Stimulated activated CD4-positive, alpha-beta T cell treated with anti-CD3 and anti-CD28 coated beads, Interleukin-1b, Interleukin-23, amount 100 ng/mL, for 24 hours (primary cell): ENCODE measurements at places on chromosomes 7 and 10.
A peak's percentile ranks its signal among the peaks of the same experiment; 100 is the strongest.

GRCh38 chr10:132257271-132257670 lies 50.5 kb downstream of the STK32C start:
- no peak for DNase-seq

DNA sequence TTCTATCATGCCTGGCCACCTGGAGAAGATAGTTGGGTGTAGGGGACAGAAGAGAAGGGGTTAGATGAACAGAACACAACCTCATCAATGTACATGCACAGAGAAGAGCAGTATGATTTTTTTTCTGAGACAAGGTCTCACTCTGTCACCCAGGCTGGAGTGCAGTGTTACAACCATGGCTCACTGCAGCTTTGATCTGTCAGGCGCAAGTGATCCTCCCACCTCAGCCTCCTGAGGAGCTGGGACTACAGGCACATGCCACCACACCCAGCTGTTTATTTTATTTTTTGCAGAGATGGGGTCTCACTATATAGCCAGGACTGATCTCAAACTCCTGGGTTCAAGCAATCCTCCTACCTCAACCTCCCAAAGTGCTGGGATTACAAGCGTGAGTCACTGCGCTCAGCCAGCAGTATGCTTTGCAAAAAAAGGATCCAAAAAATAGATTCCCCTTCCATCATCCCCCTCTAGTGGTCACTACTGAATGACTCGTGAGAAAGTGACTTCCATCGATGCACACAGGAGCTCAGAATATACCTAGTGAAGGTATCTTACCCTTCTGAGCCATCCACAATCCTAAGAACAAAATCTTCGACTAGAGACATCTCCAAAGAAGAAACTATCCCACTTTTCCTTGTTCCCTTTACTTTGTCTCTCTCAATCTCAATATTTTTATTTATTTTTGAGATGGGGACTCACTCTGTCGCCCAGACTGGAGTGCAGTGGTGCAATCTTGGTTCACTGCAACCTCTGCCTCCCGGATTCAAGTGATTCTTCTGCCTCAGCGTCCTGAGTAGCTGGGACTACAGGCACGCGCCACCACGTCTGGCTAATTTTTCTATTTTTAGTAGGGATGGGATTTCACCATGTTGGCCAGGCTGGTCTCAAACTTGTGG lies 21.0 kb downstream of the ZCWPW1 start:
- DNase-seq, result no peak

- DNase-seq, result no peak
These were observed 18.0 kb upstream of the TBXAS1 start for GRCh38 chr7:139811066-139811465.

GRCh38 chr7:2931034-2931415 lies 86.9 kb upstream of the GNA12 start:
- no peak for DNase-seq

DNA sequence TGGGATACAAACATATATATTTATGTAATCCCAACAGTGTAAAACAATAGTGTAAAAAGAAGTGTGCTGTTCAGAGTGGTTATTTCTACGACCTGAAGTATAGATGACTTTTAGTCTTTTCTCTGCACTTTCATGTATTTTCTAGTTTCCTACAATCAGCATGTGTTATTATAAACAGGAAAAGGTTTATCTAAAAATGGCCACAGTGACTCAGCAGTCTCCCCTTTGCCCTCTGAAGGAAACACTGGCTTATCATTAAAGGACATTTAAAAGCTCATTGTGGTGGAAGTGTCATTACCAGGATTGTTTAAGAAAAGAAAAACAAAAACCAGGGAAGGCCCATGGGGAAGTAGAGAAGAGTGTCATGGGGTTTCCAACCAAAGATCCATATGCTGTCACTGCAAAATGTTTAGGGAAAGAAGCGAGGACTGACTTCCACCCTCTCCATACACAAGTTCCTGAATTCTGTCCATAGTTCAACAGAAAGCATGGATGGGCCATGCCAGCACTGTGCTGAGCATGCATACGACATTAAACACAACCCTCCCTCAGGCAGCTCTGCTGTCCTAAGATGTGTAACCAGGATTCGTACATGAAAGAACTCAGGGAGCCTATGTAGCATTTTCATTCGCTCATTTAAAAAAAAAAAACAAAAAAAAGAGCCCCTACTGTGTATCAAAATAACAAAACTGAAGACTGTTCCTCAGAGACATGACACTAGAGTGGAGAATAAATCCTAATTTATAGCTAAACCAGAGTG lies 10.2 kb downstream of the CYREN start:
- DNase-seq, result no peak

DNA sequence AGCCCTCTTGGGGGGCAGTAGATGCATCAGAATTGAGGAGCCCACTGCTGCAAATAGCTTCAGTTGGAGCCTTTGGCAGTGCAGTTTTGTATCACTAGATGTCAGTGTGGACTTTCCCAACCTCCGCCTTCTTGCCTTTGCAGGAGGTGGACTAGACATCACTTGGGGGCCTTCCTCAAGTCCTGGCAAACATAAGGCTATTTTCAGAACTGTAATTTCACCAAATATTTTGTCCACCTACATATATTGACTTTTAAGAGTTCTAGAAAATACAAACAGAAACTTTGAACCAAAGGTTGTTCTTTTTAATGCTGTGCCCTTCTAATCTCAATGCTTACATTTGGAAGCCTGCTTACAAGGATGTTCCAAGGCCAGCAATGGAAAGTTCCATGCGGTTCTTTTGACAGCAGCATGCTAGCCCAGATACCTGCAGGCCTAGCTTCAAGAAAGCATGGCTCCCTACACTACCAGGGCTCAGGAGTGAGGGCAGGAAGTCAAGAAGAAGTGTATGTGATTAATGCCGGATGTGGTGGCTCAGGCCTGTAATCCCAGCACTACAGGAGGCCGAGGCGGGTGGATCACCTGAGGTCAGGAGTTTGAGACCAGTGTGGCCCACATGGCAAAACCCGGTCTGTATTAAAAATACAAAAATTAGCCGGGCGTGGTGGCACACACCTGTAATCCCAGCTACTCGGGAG lies 8.0 kb upstream of the ZNRF2 start:
- peak; percentile 10 for DNase-seq

DNA sequence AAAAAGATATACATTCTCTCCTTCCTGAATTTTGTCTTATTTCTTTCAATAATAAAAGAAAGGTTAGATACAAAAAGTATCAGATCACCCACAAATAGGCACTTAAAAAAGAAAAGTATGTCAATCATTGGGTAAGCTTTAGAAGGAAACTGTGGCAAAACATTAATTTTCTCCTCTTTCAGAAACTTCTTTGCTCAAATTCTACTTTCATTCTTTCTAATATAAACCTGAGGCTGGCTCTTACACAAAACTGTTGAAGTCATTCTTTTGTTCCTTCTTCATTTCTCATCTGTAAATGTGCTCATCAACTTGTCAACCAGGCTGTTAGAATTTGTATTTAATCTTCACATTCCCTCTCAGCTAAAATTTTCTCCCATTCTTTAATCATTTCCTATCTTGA lies 124.6 kb downstream of the LRRN3 start:
- no peak for DNase-seq

GRCh38 chr10:113648478-113648877 lies 15.4 kb downstream of the NRAP start:
- DNase-seq, result no peak

DNA sequence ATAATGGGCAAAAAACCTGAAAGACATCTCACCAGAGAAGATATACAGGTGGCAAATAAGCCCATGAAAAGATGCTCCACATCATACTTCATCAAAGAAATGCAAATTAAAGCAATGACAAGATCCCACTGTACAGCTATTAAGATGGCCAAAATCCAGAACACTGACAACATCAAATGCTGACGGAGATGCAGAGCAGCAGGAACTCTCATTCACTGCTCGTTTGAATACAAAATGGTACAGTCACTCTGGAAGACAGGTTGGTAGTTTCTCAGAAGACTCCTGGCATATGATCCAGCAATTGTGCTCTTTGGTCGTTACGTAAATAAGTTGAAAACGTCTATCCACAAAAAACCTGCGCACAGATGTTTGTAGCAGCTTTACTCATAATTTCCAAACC lies 35.5 kb downstream of the KIN start:
- DNase-seq, result no peak

DNA sequence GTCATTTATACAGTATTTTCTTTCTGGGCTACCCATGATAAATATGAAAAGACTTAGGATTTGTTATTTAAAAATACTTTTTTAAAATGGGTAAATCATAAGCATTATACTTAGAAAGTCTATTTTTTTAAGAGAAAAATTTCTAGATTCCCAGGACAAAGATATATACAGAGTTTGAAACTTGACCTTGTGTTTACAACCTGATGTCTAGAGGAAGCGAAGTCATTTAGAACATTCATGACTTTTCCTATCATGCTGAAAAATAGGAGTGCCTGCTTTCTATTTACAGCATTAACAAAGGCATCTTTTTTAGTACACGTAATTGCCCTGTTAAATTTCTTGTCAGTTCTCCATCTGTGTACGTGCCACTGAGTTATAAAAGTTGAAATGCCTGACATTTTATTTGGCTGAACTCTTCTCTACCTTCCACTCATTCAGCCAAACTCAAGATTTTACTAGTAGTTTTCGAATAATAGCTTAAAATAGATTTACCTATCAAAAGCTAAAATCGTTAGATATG lies 23.0 kb downstream of the GNAT3 start:
- DNase-seq, result no peak

- no peak for DNase-seq
These were observed 396.4 kb downstream of the INHBA start for GRCh38 chr7:41306486-41306885.

DNA sequence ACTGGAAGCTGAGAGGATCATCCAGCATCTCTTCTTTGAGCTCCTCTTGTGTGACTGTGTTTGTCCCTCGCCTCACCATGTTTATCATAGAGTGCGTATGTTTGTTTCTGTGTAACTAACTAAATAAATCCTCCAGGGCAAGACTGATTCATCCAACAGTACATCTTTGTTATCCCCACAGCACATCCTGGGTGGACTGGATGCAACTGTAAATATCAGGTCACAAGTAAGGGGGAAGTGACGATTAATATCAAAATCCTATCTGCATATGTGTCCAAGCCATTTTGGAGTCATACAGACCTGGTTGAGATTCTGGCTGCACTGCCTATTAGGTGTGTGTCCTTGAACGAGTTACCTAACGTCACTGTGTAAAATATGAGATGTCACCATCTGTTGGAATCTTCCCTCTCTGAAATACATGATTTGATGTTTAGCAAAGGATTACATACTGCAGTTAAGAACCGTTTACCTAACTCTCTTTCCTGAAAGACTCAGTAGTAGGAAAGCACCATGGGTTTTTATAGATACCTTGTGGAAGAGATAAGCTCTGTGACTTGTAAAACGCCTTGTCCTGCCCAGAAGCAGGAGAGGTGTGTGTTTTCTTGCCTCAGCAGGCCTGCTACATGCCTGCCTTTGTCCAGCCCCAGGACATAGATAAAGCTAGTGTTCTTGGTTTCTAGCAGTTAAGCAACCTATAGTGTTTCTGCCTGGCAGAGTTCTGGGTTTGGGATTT lies 25.8 kb downstream of the WBP1L start:
- no peak for DNase-seq
